Left cardiac atrium (tissue), 4 donors: ENCODE measurements at places on chromosomes 16 and 17. TPM values are rescaled to one million over a fixed set of nuclear protein-coding genes. Genes with fewer than 3 reads are reported as not detected.

DNA sequence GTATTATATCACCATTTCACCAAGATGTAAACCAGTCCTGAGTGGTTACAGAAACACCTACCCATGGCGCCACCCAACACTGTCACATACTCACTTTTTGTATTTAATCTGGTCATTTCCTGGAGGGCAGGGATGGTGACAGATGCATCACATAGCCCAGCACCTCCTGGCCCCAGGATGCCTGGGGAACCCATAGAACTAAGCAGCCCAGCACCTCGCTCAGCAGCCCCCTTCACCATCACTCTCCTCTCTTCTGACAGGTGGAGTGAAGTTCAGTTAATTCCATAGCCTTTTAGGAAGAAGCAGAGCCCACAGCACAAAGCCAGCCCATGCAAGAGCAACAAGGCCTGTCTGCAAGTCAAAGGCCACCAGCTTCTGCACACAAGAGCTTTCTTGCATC is 27.5 kb downstream of the MYLK3 start:
- no peak for DNase-seq

ZSCAN10 gene
- total RNA-seq, result not detected

KRTAP9-8 gene
- total RNA-seq, result not detected

- no peak for DNase-seq
These were observed 145.5 kb downstream of the C16orf78 start for GRCh38 chr16:49519008-49519656.

GRCh38 chr16:72025404-72026114 is 17.0 kb downstream of the DHODH start:
- no peak for DNase-seq

GRCh38 chr17:62870030-62870541 is 62.0 kb upstream of the MARCHF10 start:
- DNase-seq, result no peak

- no peak for DNase-seq
These were observed 58.6 kb downstream of the KSR1 start for GRCh38 chr17:27514595-27515413.

NEUROD2 gene
- not detected for total RNA-seq
